ENCODE measurements at places on chromosomes 3 and 15. TPM values are rescaled to one million over a fixed set of nuclear protein-coding genes. Genes with fewer than 3 reads are reported as not detected.

DNA sequence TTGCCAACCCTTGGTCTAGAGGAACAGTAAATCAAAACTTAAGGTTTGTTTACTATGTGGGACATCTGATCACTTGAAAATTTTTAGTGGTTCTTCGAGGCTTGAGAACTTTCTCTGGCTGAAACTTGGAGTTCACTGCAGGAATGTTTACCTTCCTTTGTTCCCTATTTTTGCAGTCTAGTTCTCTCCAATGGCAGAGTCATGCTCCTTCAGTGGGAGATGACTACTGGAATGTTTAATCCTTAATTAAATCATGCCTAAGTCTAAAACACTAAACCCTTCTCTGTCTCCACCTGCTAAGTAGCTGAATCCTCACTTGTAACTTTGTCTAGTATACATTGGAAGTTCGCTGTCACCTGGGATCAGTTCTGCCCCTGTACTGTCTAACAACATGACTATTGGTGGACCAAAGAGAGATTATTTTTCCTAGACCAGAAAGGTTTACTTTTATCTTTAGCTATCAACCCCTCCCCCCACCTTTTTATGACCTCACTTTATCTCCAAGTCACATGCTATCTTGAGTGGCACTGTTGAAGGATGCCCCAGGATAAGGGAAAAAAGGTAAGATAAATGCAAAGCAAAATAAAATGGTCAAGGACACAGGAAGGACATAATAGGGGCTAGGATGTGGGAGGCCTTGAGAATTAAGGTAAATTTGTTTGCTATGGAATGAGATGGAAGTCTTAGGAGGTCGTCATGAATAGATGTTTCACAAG, 1.2 kb upstream of the ZNF609 start:
- DNase-seq = no peak

DNA sequence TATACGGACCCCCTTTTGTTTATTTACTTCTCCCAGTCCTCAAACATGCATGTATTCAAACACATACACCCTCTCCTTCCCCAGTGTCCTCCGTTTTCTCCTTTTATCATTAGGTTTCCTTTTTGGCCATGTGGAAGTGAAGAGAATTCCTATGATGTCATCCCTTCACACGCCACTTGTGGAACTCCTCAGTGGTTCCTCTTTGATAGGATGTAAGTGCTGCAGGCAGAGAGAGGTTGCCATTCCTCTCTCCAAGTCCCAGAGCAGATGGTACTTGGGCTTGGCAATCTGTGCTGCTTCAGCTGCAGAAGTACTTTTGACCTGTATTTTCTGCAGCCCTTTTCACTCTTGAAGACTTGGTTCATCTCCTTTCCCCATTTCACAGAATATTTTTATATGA, 32.9 kb upstream of the CRTC3 start:
- no peak for DNase-seq

The ATP8B4 gene
- total RNA-seq = 6.3 TPM

DNA sequence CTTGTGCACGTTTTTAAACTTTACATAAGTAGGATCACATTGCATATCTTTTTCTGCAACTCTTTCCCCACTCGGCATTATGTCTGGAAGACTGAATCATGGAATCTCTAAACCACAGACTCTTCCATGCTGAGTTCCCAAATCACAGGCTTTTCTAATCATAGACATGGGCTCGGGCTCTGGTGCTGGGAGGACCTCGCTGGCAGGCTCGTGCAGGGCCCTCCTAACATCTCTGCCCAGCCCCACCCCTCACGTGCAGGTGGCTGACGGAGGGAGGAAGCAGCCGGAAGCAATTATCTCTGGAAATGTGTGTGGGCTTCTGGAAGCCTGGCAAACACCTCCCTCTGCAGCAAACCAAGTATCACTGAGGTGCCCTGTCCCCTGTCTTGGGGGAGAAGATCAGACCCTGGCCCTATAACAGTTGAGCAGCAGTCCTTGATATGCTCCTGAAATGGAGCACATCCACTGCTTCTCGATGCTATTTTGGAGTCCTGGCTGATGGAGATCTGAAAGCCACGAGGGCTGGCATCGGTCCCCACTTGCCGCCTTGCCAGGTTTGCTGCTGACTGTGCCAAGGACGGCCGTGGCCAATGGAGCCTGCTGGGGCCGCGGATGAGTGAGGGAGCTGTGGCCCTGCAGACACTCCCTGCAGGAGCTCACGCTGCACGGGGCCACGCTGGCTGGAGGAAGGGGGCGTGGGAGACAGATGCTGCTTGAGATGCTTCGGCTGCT, 4.4 kb upstream of the IQSEC1 start:
- no peak for DNase-seq

DNA sequence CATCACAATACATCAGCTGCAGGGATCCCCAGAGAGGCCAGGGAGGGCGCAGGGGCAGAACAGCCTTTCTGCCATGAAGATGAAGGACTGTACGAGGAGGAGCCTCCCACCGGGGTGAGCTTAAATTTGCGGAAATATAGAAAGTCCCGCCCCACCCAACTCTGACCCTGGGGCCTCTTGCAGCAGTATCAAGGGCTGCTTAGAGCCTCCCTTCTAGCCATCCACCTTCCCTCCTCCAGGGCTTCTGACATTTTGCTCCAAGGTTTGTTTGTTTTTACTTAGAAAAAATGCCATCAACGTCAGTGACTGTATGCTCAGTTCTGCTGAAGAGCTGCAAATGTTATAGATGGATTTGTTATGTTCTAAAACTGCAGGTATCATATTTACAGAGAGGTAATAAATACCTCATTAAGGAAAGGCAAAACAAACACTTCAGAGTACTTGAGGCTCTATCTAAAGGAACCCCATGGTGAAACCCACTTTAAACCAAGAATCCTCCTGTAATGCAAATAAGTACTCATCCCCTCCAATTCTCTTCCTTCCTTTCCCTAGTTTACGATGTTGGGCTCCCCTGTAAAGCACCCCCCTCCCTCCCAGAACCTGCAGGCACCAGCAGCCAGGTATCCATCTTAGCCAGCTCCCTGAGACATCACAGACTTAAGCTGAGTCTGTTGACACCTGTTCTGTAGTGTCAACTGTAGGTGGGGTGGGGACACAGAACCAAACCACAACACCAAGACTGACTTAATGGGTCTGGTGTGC, 30.5 kb downstream of the RFTN1 start:
- DNase-seq = no peak

The TMCO5A gene
- total RNA-seq = not detected

- DNase-seq = no peak
These were observed 115.4 kb upstream of the GALNT15 start for GRCh38 chr3:16059081-16059537.

GRCh38 chr3:15636028-15636709, 34.6 kb downstream of the BTD start:
- DNase-seq = no peak

The SI gene
- not detected for total RNA-seq

DNA sequence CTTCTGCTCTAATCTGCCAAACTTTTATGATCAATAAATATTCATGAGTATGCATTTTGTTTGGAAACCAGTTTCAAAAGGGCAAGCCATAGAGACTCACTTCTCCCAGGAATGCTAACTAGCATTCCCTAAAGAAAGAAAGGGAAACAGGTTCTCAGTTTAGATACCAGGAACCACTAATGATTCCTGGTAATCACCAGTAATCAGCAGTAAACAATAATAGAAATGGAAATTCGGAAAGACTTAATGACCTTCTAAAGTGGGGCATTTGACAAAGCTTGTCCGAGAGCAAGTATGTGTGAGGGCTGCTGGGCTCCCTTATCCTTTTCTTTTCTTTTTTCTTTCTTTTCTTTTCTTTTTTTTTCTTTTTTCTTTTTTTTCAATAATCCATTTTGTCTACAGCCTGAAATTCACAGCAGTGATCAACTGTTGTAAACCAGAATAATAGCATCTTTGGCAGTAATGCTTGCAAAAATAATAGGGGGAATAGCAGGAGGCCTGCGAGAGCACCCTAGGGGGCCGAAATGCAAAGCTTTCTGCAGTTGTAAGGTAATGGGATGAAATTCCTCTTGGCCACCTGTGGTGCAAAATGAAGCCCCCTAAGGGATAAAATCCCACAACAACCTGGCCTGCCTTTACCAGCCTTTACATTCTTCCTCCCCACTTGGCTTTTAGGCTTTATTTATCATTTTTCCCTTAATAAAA, 253.2 kb downstream of the ZPLD1 start:
- no peak for DNase-seq

The ALCAM gene
- total RNA-seq = 19.0 TPM

DNA sequence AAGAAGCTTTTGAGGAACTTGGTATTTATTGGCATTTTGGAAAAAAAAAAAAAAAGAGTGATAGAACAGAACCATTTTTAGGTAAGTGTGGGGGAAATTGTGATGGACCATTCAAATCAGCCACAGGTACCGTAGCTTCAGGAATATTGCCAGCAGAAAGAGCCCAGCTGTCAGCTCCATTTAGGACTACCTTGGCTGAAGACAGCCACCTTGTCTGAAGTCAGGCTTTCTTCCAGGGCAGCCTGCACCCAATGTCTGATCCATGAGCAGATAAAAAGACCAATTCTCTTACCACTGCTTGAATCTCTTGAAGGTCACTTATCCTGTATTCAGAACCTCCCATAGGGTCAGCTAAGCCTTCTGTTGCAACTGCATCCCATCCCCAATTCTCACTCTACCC, 37.6 kb downstream of the SLCO3A1 start:
- DNase-seq = no peak

The AKAP13 gene
- 323 TPM for total RNA-seq

DNA sequence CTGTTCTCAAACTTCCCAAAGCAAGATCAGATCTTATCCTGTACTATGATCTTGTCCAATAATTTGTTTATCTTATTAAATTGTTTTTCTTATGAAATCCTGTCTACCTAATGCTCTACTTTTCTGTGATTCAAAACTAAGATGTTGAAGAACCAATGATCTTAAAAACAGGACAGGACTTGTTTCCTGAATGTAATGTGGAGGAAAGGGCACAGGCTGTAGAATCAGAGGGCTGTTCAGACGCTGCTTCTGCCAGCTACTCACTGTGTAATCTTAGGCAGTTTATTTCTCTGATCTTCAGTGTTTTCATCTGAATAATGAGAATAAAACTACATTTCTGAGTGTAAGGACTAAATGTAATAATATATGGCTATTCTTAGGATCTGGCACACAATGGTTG, 20.1 kb upstream of the DMXL2 start:
- no peak for DNase-seq

GRCh38 chr15:90049666-90050604, 48.8 kb downstream of the ZNF710 start:
- no peak for DNase-seq

DNA sequence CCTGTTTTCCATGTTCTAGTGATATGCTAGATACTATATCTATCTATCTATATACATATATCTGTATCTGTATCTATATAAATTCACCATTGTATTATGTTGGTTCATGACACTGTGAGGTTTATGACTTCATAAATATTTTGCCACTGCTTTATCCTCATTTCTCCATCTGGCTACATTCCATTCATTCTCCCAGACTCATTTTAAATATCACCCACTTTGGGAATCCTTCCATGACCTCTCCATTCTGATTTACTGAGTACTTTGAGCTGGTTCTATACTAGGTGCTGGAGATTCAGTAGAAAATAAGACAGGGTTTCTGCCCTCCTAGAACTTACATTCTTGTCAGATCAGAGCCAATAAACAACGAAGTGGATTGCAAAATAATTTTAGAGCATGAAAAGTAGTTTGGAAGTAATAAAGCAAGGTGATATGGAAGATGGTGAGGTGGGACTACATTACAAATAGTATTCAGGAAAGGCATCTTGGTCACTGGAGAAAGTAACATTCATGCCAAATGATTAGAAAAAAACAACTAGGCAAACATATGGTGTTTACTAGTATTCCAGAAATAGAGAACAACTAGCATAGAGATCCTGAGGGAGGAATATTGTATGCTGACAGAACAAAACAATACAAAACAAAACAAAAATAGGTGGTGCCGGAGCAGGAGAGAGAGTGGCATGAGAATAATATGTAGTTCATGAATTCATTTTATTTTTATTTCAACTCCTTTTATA, 11.6 kb upstream of the PLSCR4 start:
- DNase-seq = no peak

DNA sequence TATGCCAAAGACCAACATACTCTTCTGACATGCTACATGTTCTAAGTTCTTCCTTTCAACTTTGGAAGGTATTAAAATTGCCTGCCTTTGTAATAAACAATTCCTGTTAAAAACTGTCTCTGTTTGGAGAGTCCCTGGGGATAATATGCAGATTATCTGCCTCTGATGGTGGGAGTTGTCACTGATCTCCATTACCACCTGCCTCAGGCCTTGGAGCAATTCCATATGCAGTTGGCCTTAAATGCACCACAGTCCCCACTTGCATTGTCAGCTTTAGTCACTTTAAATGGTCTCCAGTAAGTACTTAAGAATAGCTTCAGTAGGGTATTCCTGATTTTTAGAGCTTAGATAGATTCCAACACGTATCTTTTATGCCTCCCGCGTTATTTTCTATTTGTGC, 121.1 kb upstream of the GOLIM4 start:
- no peak for DNase-seq

GRCh38 chr3:46386205-46386604, 15.5 kb downstream of the CCR5 start:
- DNase-seq = no peak

The CAMK2N2 gene
- not detected for total RNA-seq
